ENCODE measurements at places on chromosomes 12 and 14.

GRCh38 chr14:101173698-101174521 lies 270.4 kb upstream of the RTL1 start:
- no peak for DNase-seq

GRCh38 chr12:16225692-16226091 lies 51.8 kb downstream of the SLC15A5 start:
- DNase-seq = no peak

GRCh38 chr12:93682846-93683261 lies 5.7 kb downstream of the CRADD start:
- DNase-seq = no peak

DNA sequence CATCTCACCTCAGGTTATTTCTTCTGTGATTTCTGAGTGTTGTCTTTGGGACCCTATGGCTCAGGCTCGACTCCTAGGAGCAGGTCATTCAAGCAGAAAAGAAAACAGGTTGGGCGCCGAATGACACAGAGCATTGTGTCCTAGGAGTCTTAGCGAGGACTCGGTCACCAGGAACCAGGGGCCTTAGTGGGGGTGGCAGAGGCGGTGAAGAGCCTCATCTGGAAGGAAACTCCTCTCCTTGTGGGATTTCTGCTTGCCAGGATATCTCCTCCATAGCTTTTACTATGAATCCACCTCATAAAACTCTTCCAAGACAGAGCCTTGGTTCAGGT lies 630 bp downstream of the PLEKHH1 start:
- DNase-seq = no peak

- no peak for DNase-seq
These were observed 207.7 kb upstream of the DDHD1 start for GRCh38 chr14:53360829-53361228.

DNA sequence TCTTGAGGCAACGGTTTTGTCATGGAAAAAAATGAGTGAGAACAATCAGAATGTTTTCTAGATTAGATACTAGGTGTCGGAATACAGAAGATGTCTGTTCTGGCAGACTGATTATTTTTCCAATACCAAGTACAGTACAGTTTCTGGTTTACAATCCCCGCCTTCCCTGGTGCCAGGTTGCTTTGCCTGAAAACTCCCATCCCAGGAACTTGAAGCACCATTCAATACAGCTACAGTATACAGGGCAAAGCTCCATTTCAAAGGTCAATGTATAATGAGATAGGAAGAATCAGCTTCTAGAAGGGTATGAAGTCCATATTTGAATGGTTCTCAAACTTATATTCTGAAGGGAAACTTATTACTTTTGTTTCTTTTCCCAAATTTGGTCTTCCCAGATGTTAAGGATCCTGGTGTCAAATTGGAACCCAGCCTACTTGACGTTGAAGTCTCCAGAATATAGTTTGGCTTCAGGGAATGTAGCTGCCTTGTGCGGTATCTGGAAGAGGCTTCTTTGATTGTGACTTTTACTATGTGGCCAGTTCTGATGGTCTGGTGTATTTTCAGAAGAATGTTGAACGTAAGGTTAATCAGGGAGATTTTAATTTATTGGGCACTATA lies 238.0 kb upstream of the ATP2B1 start:
- DNase-seq = no peak

- no peak for DNase-seq
These were observed 89.9 kb downstream of the BORCS5 start for GRCh38 chr12:12446786-12447185.

- DNase-seq = no peak
These were observed 4.6 kb downstream of the JDP2 start for GRCh38 chr14:75432411-75432810.

DNA sequence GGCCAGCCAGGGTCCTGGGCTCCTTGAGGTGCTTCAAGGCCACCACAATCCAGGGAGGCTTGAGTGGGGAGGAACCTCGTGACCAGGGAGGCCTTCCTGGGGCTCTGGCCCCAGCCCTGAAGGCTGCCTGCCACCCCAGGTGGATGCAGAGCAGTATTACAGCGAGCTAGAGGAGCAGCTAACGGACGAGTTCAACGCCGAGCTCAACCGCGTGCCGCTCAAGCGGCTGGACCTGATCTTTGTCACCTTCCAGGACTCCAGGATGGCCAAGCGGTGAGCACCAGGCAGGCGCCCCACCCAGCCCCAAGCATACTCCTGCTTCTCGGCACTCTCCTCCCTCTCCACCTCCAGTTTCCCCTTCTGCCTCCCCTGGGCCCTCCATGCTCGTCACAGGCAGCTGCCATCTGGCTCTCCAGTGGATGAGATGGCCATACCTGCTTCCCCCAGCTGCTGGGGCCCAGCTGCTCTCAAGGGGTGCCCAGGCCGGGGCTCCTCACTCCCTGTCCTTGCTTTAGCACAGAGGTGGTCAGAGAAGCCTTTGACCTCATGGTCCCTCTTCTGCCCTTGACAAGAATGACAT lies 30.6 kb downstream of the NGB start:
- no peak for DNase-seq

- no peak for DNase-seq
These were observed 2.7 kb upstream of the CRIP2 start for GRCh38 chr14:105471823-105472485.

- no peak for DNase-seq
These were observed 944 bp downstream of the CCND2 start for GRCh38 chr12:4274396-4275015.

- no peak for DNase-seq
These were observed 87.8 kb downstream of the DDX51 start for GRCh38 chr12:132056320-132056719.

- no peak for DNase-seq
These were observed 420.2 kb downstream of the TMTC2 start for GRCh38 chr12:83106873-83107272.

DNA sequence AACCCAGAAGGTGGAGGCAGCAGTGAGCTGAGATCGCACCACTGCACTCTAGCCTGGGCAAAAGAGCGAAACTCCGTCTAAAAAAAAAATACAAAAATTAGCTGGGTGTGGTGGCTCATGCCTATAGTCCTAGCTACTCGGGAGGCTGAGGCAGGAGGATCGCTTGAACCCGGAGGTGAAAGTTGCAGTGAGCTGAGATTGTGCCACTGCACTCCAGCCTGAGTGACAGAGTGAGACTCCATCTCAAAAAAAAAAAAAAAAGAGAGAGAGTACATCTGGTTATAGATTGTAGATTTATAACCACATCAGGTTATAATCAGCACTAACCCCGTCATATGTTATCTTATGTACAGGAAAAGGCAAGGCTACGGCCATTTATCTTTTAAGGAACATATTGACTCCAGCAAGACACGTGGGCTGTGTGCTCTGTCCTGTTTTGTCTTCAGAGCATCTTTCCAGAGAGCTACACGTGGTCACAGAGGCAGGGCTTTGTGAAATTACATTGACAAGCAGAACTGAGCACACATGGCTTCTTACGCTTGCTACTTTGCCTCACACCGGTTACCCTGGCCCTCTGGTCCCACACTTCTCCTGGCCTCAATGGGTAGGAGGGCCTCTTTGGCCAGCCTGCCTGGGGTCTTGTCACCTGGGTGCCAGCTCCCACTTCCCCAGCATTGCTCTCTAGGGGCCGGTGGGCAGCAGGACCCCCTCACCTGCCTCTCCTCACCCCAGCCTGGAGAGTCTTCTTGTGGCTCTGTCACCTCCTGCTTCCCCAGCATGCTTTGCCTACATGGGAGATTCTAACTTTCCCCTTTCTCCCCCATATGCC lies 6.8 kb upstream of the DYNC1H1 start:
- DNase-seq = no peak

DNA sequence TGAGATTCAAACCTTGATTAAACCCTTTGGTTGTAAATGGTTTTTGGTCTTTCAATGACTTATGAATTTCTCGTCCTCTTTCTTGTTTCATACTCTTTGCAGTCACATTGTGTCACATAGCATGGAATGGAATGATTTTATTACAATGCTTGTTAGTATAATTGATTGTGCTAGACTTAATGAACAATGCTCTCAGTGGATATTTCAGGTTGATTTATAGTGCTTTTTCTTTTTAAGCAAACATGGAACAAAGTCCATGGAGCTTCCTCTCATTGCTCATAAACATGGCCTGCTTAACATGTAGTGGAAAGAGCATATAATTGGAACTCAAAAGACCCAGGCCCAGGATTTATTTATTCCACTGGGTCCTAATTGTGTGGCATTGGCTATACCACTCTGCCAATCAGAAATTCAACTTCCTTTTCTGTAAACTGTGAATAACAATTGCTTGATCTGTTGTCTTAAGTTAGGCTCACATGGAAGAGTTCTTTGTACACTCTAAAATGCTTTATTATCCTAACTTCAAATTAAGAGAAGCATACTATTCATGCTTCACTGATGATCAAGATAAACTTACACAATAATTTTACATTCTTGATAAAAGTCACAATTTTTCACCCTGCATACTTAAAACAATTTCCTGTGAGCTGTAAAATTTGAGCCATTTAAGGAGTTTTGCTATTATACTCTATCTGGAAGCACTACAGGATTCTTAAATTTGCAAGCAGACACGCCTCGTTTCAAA lies 370.5 kb upstream of the PDE3A start:
- no peak for DNase-seq

- DNase-seq = no peak
These were observed 84.0 kb downstream of the BEGAIN start for GRCh38 chr14:100503251-100503650.

DNA sequence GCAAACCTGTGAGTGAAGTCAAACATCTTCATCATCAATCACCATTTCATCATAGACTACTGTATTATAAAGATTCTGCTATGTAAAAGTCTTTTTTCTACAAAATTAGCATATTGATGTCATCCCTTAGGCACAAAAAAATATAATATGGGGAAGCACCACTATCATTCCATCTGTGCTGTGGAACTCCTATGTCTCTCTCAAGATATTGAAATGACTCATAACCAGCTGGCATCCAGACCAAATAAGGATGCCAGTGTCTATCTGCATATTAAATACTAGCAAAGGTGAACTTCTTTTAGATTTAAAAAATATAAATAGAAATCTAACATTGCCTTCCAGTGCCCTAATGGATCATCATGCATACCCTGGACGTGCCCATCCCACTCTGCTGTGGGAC lies 17.9 kb upstream of the DCAF5 start:
- DNase-seq = no peak

GRCh38 chr12:118334241-118334640 lies 38.5 kb downstream of the TAOK3 start:
- no peak for DNase-seq

- DNase-seq = no peak
These were observed 5.6 kb downstream of the TCTN1 start for GRCh38 chr12:110619534-110619953.

DNA sequence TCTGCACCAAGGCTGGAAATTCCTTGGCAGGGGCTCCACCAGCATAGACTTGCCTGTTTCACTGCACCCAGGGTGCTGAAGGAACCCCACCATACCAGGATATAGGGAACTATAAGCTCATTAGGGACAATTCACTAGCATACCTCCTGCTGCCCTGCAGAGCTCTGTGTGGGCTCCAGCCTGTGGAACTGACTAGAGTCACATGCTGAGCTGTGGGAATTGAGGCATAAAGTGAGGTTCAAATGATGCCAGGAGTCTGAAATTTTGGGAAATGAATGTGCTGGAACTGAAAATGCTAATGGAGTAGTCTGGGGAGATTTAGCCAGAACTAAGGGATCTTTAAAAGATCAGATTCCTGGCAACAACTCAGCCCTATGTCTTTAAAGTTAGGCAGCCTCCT lies 7.3 kb upstream of the EMP1 start:
- DNase-seq = no peak

- peak; percentile 36 for DNase-seq
These were observed 2.2 kb downstream of the ASIC1 start for GRCh38 chr12:50059440-50060119.

DNA sequence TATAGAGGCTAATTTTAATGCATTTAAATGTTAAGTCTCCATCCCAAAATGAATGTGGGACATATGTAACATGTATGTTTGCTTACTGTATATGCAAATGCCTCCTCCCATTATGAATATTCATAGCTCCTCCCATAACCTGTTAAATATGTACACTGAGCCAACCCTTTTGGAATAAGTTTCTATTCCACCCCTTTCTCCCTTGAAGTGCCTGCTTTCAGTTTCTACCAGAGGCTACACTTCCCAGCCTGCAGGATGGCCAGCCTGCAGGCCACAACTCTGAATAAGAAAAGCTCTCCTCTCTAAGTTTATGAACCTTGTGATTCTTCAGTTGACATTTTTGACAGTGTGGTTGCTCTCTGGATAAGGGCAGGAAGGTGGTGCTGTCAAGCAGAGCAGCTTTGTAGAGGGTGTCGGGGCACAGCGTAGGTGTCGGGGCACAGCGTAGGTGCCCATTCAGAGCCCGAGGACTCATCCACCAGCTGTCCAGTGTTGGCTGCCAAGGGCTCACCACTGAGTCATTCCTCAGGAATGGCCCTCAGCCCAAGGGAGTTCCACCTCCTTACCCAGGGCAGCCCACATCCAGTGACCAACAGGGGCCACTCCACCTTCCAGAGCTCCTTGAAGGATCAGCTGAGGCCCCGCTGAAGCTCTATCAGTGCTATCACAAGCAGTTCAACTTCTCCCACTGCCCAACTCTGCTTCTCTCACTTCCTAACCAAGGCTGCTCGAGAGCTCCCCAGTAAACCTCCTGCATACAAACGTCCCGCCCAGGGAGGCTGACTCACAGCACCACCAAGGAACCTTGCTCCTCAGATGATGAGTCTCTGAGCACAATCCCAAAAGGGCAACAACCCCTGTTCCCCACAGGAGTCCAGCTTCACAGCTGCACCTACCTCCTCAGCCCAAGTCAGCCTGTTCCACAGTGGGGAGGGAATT lies 31.4 kb downstream of the VWF start:
- no peak for DNase-seq

DNA sequence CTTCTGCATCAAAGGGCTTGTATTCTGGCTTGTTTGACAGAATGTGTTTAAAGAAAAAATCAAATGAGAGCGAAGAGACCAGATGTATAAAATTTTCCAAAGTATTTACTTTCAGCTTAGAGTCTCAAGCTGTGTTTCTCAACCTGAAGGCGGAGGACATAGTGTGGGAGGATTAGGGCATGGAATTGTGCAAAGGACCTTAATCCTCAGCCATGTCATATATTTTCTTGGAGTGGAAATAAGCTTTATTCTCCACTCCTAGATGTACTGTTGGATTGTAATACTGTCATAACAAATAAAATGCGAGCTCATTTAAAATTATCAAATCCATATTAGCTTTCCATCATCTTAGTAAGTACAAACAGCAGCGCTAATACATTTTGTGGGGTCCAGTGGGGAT lies 154.0 kb downstream of the PAH start:
- DNase-seq = no peak

Measured in stimulated activated CD4-positive, alpha-beta T cell treated with anti-CD3 and anti-CD28 coated beads, TNF-alpha, amount 100 ng/mL, for 4 hours (primary cell).